H54 (cell line): ENCODE measurements at places on chromosomes 12 and 14.

GRCh38 chr12:45368841-45369489 lies 153.1 kb downstream of the ANO6 start:
- DNase-seq, result peak; percentile 24

DNA sequence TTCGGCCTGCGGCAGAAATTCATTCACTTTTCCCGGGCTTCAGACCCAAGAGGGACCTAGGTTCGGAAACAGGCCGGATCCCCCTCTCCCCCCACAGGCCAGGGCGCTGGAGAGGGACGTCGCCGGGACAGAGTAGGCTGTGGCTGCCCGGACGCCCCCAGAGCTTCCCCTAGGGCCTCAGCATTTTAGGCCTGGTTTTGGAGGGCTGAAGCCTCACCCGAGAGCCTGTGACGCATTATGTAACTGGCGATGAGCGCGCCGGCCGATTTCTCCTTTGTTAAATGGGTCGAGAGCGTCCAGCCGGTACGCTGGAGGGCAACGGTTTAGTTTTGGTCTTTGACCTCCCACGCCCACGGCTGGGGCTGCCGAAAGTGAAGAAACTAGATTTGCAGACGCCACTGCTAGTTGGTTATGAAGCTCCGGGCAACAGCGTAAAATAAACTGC lies 657 bp downstream of the PEBP1 start:
- DNase-seq, result peak; percentile 10

- DNase-seq, result no peak
These were observed 57.9 kb upstream of the SLC38A2 start for GRCh38 chr12:46430340-46430948.

DNA sequence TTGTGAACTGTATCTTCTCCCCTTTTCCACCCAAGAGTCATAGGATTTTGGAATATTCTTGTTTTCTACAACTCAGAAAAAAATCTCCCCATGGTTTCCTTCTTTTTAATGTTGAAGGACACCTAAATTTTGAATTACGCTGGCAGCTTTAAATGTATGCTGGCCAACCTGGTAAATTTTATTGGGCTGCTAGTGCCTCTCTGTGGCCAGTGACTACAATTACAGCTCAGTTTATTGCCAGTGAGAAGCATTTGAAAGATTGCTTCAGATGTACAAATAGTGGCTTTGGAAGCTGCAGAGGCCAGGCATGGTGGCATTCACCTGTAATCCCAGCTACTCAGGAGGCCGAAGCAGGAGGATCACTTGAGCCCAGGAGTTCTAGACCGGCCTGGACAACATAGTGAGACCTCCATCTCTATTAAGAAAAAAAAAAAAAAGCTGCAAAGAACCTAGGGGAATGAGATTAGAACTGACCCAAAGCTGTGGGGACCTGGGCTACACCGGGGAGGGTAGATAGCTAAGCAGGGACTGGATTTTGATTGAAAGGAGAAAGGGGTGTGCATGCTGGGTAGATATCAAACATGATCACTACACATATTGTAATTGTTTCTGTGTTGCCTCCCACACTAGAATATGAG lies 7.6 kb upstream of the RAB21 start:
- peak; percentile 15 for DNase-seq

DNA sequence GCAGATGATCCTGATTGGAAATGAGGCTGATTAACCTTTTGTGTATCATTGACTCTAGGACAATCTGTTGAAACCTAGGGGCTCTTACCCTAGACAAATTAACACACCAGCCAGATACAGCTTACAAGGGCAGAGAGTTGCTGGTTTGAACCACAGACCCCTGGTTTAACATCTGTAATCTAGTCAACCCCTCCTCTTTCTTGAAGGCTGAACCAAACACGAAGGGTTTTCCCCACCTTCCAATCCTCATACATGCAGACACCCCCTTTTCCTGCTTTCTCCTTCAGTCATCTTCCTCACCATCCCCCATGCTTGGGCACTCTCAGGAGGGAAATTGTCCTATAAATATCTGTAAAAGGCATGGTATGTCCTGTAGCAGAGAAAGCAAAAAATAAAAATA lies 126.0 kb upstream of the HIF1A start:
- no peak for DNase-seq

DNA sequence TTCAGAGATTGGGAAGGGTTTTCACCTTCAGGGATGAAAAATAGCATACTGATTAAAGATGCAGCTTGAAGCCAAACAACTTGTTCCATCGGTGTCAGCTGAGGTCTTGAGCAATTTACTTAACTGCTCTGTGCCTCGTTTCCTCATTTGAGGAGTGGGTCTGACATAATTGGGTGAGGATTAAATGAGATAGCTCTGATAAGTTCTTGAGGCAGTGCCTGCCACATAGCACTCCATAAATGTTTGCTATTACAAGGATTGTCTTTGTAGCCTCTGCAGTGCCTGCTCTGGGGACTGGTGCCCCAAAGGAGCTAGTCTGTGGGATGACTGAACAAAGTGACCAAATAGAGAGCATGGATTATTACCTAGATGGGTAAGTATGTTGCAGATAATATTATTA lies 50.6 kb downstream of the ATP23 start:
- no peak for DNase-seq

DNA sequence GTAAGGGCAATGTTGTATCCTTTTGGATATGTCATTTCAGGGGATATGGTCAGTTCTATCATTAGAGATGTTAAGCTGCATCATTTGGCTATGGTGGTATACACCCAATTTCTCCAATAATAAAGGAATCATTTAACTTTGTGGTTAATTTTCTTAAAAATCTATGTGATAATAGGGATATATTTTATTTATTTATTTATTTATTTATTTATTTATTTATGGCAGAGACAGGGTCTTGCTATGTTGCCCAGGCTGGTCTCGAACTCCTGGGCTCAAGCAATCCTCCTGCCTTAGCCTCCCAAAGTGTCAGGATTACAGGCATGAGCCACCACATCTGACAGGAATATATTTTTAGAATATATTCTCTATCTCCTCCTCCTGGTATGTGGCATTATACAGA lies 85.7 kb downstream of the EML5 start:
- DNase-seq, result no peak

DNA sequence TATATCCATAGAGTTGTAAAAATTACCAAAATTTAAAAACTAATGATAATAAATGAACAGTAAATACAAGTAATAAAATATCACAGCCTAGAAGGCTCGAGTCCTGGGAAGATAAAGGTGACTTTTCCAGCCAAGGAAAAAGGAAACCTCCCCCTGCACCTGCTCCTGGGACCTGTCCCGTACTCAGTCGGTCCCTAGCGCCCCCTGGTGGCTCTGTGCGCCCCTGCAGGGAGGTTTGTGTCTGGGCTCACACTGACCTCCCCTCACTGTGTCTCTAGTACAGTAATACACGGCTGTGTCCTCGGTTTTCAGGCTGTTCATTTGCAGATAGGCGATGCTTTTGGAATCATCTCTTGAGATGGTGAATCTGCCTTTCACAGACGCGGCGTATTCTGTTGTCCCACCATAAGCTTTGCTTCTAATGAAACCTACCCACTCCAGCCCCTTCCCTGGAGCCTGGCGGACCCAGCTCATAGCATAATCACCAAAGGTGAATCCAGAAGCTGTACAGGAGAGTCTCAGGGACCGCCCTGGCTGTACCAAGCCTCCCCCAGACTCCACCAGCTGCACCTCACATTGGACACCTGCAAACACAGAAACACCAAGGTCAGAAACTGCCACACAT lies 1030.4 kb downstream of the TMEM121 start:
- DNase-seq, result peak; percentile 16

DNA sequence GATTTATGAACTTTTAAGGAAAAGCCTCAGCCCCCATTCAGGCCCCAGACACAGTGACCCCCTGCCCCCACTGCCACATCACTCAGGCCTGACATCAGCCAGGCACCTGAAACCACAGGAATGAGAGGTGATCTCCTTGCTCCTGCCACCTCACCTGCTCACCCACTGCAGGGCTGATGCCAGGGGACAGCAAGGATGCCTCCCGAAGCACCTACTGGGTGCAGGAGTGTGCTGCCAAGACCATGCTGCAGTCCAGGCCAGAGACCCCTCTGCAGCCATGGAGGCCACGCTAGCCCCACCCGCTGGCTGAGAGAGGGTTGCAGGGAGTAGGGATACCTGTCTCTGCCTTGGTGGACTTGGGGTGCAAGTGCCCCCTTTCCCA lies 18.6 kb upstream of the KRT7 start:
- no peak for DNase-seq

DNA sequence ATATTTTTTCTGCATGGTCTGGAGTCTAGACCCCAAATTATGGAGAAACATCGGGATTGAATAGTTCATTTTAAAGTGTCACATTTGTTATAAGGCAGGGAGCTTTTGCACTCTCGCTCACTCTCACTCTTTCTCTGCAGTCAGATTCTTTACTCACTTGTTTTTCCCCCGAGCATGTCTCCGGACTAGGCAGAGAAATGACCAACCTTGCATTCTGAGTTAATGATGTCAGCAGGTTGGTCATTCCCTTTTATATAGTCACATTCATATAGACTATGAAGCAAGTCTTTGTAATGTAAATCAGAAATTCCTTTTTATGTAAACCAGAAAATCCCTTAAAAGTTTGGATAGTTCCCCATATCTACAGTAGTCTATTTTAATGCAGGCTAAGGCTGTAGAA lies 4.1 kb downstream of the C12orf75 start:
- no peak for DNase-seq

GRCh38 chr12:85781766-85782165 lies 54.4 kb downstream of the RASSF9 start:
- no peak for DNase-seq

DNA sequence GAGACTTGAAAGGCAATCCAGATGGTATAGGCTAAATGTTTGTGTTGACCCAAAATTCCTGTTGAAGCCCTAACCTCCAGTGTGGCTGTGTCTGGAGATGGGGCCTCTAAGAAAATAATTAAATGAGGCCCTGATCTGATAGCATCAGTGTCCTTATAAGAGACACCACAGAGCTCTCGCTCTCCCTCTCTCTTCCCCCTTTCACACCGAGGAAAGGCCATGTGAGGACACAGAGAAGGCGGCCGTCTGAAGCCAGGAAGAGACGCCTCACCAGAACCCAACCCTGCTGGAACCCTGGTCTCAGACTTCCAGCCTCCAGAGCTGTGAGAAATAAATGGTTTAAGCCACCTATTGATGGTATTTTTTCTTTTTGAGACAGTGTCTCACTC lies 87.5 kb downstream of the SCARB1 start:
- no peak for DNase-seq

DNA sequence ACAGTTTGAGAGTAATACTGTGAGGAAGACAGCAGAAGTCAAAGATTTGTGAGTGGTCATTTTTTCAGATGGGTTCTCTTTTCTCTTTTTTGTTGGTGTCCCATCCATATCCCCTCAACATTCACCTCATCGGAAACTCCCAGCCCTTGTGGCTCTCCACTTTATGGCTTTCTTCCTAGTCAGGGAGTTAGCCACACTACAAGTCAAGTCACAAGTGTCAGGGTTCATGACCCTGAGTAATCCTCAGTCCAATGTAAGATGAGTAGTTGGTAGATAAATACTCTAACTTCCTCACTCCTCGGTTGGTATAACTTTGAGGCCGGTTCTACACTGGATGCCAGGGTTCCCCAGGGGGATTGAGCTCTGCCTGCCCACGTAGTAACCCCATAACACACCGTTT lies 41.4 kb downstream of the PTGER2 start:
- DNase-seq, result no peak

DNA sequence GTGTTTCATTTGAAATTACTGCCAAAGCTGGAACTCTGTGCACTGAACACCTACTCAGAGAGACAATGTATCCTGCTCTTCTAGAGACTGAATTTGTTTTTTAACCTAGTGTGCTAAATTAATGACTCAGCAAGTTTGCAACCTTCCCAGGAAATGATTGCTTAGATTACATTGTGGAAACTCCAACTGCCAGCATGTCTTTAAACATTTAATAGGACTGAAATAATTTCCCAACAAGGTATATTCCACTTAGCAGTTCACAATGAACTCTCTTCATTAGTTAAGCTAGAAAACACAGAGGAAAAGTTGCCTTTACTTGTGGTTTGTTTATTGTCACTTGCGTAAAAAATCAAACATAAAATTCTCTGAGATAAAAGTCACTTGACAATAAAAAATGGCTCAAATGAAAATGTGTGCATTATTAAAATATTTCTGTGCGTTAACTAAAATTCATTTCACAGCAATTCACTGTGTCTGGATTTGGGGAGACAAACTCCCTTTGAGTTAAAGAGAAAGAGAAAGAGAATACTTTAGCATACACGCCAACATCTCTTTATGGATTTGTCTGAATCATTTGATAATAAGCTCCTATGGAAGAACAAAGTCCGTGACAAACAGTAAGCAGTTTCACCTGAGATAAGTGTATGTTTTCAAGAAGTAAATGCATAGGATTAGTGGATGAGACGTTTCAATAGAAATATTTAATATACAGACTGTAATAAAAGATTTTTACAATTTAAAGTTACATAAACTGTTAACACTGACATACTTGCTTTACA lies 284.0 kb downstream of the PRKD1 start:
- no peak for DNase-seq

GRCh38 chr14:93891756-93892504 lies 35.2 kb upstream of the FAM181A start:
- DNase-seq, result no peak

GRCh38 chr12:80937391-80938238 lies at the start of gene LIN7A:
LIN7A (minus strand) TSS chr12:80937934; CDS start chr12:80937722, 212 bp downstream.
- peak; percentile 13 for DNase-seq

DNA sequence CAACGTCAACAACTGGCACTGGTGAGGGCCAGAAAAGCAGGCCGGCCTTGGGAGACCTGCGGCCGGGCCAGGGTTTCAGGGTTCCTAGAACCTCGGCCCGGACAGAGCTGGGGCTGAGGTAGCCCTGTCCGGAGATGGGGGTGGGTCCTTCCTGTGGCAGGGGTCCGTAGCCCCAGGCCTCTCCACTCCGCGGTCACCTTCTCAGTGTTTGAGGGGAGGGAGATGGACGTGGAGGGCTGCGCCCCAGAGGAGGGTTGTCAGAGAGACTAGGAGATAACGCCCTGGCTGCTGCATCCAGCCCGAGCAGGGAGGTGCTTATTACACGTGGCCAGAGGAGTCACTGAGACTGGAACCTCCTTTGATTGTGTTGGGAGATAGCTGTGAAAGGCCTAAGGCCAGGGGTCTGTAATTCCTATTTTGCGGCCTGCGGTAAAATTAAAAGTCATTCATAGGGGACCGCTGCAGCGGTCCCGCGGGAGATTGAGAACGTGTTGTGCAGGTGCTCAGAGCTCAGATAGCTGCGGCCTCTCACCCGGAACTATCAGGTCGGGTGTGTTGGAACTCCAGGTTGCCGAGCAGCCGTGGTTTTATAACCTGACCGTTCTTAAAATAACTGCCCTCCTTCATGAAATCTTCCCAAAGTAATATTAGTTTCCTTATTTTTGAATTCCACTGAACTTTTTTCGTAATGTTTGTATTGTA lies 507 bp downstream of the AHSA1 start:
- peak; percentile 15 for DNase-seq

GRCh38 chr12:124564971-124565491 lies 2.4 kb downstream of the NCOR2 start:
- DNase-seq, result no peak

GRCh38 chr12:3931776-3932175 lies 58.6 kb upstream of the PARP11 start:
- DNase-seq, result no peak

- no peak for DNase-seq
These were observed 53.7 kb downstream of the MAP3K9 start for GRCh38 chr14:70755655-70756054.

GRCh38 chr12:53290661-53291060 lies 4.7 kb upstream of the PFDN5 start:
- no peak for DNase-seq

GRCh38 chr14:64569138-64569631 lies 19.4 kb downstream of the PPP1R36 start:
- DNase-seq, result peak; percentile 41

- no peak for DNase-seq
These were observed 39.4 kb upstream of the ANO4 start for GRCh38 chr12:100755186-100755585.

- no peak for DNase-seq
These were observed 60.0 kb downstream of the LIN52 start for GRCh38 chr14:74144789-74145188.
